ENCODE measurements at places on chromosomes 2 and 18.

DNA sequence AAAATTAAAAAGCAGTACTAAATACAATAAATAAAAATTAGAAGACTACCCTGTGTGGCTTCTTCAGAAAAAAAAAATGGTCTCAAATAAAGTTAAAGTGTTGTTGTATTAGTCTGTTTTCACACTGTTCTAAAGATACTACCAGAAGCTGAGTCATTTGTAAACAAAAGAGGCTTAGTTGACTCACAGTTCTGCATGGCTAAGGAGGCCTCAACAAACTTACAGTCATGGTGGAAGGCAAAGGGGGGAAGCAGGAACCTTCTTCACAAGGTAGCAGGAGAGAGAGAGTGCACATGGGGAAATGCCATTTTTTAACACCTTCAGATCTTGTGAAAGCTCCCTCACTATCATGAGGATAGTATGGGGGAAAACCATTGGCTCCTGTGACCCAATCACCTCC is 612.8 kb downstream of the RNF144A start:
- no peak for DNase-seq

DNA sequence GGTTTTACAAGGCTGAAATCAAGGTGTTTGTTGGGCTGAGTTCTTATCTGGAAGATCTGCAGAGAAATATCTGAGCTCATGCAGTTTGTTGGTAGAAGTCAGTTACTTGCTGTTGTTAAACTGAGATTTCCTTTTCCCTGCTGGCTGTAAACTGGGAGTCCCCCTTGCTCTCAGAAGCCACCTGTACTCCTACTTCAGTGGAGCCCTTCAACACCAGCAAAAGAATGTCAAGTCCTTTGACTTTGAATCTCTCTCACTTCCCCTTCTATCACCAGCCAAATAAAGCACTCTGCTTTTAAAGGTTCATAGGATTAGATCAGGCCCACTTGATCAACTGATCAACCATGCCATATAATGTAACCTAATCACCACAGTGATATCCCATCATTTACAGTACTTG is 252.2 kb upstream of the CDH7 start:
- no peak for DNase-seq

DNA sequence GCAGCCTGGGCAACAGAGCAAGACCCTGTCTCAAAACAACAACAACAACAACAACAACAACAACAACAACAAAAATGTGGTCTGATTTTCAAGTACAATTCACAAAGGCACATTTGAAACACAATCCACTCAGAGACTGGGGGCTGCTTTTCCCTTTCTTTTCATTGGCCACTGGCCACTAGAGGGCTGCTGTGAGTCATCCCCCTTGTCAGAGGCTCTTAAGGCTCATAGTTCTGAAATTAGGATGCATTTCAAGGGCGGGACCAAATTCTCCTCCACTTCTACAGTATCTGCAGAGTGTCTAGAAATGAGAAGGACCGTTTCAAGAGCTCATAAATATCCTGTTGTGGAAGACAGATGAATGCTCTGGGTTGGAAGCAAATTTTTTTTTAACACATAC is 285.4 kb downstream of the NRXN1 start:
- DNase-seq, result no peak

DNA sequence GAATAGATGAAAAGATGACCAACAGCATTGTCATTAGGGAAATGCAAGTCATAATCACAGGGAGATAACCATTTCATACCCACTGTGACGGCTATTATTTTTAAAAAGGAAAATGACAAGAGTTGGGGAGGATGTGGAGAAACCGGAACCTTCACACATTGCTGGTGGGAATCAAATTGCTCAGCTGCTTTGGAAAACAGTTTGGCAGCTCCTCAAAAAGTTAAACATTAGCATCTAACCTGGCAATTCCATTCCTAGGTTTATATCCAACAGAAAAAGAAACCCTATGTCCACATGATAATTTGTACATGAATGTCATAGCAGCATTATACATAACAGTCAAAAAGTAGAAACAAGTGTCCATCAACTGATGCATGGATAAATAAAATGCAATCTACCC is 58.2 kb downstream of the KCNG3 start:
- no peak for DNase-seq

DNA sequence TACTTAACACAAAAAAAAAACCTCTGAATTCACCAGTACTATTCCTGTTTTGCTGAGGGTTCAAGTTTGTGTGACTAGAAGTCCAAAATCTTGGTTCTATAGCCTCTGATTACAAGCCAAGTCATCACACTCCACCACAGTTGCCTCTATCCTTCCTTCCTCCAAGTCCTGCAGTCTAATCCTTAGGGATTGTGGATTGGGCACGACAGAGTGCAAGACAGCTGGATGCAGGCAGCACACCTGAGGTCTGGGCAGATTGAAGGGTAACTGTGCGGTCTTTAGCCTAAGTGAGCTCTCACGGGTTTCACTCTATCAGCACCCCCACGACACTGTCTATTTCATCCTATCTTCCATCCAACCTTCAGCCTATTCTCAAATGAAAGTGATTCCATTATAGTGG is 299.4 kb upstream of the ID2 start:
- no peak for DNase-seq

- DNase-seq, result no peak
Observed at GRCh38 chr2:99756059-99756458, 266.2 kb upstream of the REV1 start.

DNA sequence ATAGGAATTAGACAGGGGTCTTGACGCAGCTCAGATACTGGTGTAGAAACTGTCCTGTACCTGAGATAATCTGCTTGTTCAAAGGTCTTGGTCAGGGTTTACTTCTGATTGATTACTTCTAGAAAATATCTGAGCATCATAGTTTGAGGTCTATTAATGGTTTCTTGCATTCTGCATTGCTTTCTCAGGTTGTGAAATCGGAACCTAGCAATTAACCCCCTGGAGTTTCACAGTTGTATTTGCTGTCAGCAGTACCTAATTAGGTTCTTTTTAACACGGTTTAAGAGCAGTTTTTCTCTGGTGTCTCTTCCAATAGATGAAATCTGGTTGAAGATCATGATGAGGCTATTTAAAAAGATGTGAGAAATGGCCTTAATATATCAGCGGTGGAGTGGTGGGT is 428.6 kb upstream of the SYT4 start:
- no peak for DNase-seq

DNA sequence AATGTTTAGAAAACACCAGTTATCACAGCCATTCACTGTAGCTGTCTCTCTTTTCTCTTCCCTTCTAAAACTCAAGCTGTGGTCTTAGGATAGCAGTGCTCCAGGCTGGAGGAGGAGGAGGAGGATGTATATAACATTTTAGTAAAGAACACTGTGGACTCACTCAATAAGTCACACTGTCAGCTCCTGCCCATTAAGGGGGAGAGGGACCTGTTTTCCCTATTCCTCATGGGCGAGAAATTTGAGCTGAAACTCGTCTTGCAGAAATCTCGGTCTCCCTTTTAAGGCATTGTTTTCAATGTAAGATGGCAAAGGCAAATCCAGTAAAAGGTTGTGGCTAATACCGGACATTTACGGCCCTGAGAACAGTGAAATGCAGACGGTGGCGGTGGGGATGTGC is 114.8 kb upstream of the ZNF236 start:
- DNase-seq, result no peak

GRCh38 chr2:43159797-43160196 is 66.6 kb downstream of the ZFP36L2 start:
- no peak for DNase-seq

DNA sequence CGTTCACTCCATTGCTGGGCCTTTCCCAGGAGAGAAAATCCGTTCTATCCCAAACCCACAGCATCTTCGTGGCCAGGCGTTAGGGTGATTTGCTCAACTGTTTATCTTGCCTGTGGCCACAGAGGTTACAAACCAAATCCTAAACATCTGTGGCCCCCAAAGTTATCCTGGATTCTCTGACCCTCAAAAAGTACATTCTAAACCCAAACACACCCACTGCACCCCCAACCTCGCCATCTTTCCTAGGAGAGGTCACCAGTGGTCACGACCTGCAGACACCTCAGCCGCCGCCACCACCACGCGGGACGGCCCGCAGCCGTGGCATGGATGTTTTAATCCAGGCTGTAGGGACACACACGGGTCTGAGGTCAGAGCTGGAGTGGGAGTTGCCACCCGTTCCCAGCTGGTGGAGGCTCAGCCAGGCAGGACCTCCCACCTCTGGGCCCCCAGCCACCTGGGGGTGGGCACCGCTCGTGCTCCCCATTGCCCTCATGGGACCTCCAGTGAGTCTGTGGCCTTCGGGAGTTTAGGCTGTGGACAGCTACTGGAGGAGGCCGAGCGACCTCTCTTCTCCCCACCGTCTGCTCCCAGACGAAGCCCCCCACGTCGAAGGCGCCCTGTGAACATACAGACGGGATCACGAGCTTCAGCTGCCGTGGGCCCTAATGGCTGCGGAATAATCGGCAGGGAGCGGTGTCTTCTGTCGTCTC is 72.0 kb downstream of the KCNG2 start:
- no peak for DNase-seq

DNA sequence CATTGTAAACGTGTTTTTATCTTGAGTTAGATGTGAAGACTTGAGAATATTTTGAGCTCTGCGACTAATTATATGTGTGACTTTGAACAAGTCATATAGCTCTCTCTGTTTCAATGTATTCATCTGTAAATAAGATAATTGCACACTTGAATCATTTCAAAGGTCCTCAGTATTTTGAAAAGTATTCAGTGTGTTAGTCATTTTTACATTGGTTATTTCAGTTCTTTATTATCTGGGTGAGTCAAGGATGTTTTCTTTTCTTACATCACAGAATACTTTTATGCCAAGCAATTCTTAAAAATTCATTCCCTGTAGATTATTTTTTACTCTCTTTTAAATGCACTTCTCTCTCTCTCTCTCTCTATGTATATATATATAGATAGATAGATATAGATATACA is 1098.0 kb upstream of the ZEB2 start:
- DNase-seq, result no peak

DNA sequence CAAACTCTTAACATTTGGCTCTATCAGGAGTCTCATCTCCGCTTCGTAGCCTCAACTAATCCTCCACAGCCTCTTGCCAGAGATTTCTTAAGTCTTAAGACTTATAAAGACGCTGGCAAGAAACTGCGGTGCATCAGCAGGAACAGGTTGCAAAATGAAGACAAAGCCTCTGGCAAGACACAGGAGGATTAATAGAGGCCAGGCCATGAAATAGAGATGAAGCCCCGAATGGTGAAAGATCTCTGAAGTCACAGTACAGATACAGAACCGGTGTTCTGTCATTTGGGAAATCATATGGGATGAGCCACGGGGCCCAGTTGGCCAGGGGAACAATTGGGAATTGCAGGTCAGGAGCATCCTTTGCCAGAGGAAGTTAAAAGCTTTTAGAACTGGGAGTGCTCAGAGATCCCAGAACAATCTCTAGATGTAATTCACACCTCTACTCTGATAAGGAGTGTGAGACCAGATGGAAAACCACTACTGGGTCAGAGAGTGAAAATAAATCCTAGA is 190.9 kb upstream of the FOSL2 start:
- DNase-seq, result no peak

DNA sequence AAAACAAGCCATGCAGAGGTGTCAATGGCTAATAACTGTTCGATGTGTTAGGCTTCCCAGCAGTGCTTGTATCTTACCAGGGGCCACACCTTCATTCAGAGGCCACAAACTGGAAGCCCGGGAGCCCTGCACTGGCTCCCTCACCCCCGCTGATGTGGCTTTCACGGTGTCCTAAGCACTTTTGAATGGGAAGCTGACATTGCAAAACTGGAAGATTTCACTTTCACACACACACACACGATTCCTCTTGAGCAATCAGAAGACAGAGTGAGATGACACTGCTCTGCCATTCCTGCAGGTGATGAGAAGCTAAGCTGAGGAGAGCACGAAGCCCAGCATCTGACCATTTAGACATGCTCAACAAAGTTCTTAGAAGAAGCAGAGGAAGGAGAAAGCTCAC is 8.6 kb upstream of the ZNF407 start:
- DNase-seq, result no peak

GRCh38 chr2:12304564-12305171 is 412.1 kb upstream of the TRIB2 start:
- no peak for DNase-seq

DNA sequence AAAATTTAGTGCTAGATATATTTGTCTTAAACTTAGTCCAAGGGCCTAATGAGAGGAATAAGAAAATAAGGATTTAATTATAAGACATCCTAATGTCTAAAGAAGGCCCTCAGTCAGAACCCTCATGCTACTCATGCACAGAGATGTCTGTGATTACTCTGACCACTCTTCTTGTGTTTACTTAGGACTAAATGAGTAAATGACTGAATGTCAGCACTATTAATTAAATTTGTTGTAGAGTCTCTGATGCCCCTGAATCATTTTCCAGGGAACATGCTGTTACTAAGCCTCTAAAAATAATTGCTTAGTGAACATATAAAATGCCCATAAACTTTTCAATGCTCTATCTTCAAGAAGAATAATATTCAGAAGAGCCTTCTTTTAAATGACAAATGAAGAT is 32.4 kb downstream of the GULP1 start:
- DNase-seq, result no peak

GRCh38 chr2:58122540-58122939 is 75.9 kb downstream of the VRK2 start:
- DNase-seq, result no peak

DNA sequence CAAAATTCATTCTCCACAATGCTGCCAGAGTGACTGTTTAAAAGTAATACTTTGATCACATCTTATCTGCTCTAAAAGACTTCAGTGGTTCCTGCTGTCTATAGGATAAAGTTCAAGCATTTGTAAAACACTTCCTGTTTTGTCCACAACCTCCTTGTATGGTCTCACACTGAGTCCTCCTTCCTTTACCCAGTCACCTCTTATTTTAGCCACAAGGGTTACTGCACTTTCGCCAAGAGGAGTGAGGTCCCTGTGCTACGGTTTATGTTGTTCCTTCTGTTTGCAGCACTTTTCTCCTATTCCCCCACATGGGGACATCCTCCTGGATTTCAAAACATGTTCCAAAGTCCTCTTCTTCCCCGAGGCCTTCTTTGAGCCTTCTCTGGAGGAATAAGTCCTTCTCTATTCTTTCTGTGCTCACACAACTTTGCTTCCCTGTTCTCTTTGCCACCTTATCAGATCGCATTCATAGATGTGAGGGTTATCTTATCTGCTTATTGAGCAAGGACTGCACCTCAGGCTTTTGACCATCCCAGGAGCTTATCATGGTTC is 112.2 kb upstream of the NABP1 start:
- DNase-seq, result no peak

- no peak for DNase-seq
Observed at GRCh38 chr2:17863539-17863938, 14.9 kb upstream of the KCNS3 start.

- DNase-seq, result peak; percentile 52
Observed at GRCh38 chr2:44836174-44836573, 105.3 kb upstream of the SIX3 start.

- no peak for DNase-seq
Observed at GRCh38 chr18:70273021-70273420, 15.8 kb upstream of the SOCS6 start.

- DNase-seq, result no peak
Observed at GRCh38 chr18:43681661-43682060, 404.4 kb upstream of the SYT4 start.

- DNase-seq, result no peak
Observed at GRCh38 chr2:40346535-40347354, 105.1 kb downstream of the SLC8A1 start.

All from stimulated activated CD4-positive, alpha-beta T cell treated with anti-CD3 and anti-CD28 coated beads, Interleukin-15, amount 100 ng/mL, for 48 hours (primary cell).